ENCODE measurements at places on chromosomes 12 and 14. TPM values are rescaled to one million over a fixed set of nuclear protein-coding genes. Genes with fewer than 3 reads are reported as not detected.
A peak's percentile ranks its signal among the peaks of the same experiment; 100 is the strongest.

DNA sequence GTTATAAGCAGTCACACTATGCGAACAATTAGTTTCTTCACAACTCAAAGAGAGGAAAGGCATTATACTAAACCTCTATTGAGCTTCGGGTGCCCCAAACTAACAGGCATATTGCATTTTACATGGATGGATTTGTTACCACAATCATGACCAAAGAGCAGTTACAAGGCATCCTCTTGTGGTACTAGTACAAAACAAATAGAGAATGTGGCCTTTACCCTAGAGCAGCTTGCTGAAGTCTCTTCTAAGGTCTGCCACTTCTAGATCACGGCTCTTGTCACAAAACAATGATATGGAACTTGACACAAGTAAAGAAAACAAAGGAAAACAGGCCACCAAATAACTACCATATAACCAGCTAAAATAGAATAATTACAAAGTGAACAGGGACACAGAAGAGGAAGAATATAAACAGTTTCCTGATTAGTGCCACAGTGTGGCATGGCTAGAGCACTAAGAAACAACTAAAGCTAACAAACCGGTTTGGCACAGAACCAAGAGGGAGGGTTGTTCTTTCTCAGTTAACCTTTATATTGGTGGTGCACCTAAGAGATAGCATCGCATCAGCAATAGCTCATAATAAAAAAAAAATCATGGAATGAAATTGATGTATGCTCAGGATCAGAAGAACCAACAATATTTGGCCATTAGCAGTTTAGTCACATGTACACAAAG is 209.7 kb upstream of the ATP2B1 start:
- DNase-seq, result no peak

GRCh38 chr14:77914073-77914721 is 114.3 kb downstream of the ADCK1 start:
- no peak for DNase-seq

DNA sequence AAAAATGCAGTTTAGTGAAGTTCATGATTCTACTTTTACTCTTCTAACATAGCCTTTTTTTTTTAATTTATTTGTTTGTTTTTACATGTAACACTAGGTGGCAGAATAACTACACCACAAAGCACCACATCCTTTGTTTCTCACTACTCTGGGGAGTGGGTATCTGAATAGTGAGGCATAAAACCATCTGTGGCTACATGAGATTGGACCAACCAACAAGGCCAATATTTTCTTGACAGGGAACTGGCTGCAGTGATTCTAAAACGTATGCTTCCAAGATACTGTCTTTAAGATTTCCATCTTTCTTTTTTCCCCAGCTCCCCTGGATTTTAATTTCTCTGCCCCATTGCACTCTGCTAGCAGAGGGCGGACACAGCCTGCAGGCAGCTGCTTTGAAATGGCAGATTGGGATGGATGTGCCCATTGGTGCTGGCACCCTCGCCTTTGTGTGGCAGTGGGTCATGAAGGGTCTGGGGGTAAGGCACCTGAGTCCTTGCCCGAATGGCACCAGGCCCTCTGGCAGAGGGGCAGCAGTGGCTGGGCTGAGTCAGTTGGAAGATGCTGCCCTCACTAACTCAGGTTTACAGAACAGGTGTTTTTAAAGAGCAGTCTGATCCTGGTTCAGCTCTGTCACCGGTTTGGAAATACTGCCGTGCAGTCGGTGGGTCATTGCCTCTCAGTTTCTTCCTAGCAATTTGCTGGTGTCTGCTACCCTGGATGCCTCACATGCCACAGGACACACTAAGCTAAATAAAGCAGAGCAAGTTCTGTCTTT is 429.1 kb downstream of the RAD51B start:
- peak; percentile 83 for DNase-seq

GRCh38 chr14:104161602-104162367 is 23.4 kb downstream of the KIF26A start:
- DNase-seq, result no peak

GRCh38 chr14:68676511-68676943 is 116.3 kb downstream of the ZFP36L1 start:
- DNase-seq, result no peak

- DNase-seq, result no peak
Measured at GRCh38 chr14:55451398-55451797, 11.0 kb upstream of the TBPL2 start.

- peak; percentile 80 for DNase-seq
Measured at GRCh38 chr14:54579621-54580020, 12.7 kb downstream of the SAMD4A start.

- DNase-seq, result peak; percentile 10
Measured at GRCh38 chr14:77903221-77903620, 103.3 kb downstream of the ADCK1 start.

DNA sequence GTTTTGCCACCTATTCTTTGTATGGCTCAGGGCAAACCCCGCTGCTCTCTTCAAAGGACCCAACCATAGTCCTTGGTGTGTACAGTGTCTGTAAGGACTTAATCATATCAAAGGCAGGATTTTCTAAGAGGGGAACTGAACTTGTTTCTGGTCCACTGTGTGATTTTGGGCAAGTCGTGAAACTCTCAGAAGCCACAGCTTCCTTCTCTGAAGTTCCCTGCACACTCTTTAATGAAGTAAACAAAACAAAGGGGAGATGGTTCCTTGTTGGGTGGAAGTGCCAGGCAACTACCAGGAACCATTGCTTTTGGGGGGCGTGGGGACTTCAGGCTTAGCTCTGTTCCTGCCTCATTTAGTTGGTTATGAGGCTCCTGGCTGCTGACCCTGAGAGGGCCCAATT is 152.4 kb downstream of the VRK1 start:
- no peak for DNase-seq

DNA sequence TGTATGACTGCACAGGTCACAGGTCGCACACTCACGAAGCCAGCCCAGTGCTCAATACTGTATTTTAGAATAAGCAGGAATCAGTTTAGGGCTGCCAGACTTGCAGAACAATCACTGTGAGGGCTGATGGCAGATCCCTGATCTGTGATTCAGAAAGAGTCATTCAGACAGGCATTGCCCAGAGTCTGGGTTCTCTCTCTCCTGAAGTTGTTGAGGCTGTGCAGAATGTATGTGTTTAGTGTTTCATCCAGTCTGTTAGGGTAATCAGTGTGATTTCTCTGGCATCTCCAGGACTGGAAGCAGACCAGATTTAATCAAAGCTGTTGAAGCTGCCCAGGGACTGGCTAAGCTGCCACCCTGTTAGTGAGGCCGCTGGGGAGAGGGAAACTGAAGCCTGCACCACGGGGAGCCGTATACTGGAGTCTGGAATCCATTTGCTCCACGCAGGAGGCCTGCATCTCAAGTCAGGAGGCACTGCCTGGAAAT is 69.3 kb downstream of the ETV6 start:
- peak; percentile 58 for DNase-seq

- no peak for DNase-seq
Measured at GRCh38 chr12:43789941-43790340, 16.2 kb downstream of the TWF1 start.

- no peak for DNase-seq
Measured at GRCh38 chr12:109871668-109872314, 8.6 kb downstream of the GLTP start.

DNA sequence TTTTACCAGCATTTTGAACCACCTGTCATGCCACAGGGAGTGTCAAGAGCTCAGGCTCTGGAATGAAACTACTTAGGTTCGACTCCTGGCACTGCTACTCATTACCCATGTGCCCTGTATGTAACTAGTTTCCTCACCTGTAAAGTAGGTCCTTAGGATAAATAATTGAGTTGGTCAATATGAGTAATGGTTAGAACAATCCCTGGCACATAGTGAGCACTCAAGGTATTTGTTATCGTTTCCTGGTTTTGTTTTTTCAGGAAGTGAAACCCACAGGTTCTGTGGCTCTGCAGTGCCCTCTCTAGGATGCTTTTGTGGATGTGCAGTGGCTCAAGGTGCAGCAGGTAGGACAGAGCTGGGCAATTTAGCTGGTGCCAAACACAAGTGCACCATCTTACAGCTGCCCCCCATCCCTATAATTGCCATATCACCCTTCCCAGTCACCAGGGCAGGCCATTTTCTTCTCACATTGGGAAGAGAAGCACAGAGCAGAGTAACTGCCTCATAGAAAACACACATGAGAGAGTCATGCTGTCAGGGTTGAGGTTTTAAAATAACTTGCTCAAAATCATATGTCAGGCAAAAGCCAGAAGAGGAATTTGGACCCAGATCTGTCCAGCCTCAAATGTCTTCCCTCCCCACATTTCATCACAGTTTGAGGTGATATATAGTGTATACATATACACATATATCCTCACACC is 297.5 kb downstream of the RPAP3 start:
- no peak for DNase-seq

GRCh38 chr14:68939181-68939892 is 39.8 kb downstream of the ACTN1 start:
- peak; percentile 60 for DNase-seq

DNA sequence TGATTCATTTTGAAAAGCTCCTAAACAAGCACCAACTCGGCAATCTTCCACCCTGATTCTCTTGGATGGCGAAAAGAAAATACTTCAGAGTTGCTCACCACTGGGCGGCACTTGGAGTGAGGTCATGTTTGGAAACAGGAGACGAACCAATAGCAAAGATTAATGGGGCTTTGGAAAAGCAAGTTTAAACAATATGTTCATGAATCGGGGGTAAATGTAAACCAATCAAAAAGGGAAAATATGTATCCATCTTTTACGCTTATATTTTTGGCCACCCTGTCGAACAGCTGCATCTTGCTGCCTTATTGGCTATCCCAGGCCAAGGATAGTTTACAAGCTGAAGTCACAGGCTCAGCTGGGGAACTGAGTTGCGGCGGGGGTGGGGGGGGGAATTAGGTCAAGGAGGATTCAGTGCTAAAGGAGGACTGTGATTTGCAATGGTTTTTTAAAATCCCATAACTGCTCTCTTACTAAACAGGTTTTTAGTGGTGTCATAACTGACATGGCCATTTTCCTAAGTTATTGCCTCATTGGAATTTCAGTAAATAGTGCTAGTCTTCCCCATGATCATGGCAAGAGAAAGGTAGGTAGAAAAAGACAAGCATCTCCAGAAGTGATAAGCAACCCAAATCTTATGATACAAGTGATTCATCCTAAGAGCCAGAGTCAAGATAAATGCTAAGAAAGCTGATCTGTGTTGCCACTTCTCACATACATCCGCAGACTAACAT is 210.6 kb downstream of the PHLDA1 start:
- peak; percentile 55 for DNase-seq

- DNase-seq, result no peak
Measured at GRCh38 chr12:71948390-71948789, 9.7 kb downstream of the TPH2 start.

GRCh38 chr14:35247777-35248475 is 44.3 kb upstream of the PSMA6 start:
- peak; percentile 21 for DNase-seq

- no peak for DNase-seq
Measured at GRCh38 chr12:50579757-50580267, 75.0 kb downstream of the DIP2B start.

DNA sequence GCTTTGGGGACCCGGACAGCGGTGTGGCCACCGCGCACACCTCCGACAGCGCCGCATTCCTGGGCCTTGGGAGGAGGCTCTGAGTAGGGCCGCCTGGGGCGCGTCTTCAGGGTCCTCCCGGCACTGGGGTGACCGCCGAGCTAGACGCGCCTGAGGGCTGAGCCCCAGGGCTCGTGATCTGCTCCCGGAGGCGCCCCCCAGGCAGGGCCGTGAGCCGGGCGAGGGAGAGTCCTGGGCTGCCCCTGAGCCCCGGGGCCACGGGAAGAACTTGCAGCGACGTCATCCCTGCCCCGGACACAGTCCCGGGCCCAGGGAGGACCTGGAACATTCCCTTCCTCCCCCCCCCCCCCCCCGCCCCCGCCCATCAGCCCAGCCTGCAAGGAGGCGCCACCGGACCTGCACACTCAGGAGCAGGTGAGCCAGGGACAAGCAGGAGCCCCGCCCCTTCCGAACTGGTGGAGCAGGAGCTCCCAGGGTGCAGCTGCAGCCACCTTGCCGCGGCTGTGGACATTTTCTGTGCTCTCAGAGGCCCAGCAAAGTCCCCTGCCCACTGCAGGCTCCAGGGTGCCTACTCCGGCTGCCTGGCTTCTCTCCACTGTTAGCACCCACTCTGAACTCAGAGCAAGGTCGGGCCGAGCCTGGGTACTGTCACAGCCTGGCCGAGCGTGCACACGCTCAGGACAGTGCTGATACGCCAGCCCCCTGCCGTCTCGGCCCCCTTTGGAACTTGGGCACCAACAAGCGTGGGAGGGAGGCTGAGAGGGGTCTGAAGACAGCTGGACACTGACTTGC is 50.7 kb downstream of the A2M start:
- DNase-seq, result peak; percentile 13

- peak; percentile 21 for DNase-seq
Measured at GRCh38 chr14:21868442-21869046, 194.9 kb upstream of the OR4E1 start.

- peak; percentile 16 for DNase-seq
Measured at GRCh38 chr14:101733211-101733610, 28.3 kb upstream of the PPP2R5C start.

DNA sequence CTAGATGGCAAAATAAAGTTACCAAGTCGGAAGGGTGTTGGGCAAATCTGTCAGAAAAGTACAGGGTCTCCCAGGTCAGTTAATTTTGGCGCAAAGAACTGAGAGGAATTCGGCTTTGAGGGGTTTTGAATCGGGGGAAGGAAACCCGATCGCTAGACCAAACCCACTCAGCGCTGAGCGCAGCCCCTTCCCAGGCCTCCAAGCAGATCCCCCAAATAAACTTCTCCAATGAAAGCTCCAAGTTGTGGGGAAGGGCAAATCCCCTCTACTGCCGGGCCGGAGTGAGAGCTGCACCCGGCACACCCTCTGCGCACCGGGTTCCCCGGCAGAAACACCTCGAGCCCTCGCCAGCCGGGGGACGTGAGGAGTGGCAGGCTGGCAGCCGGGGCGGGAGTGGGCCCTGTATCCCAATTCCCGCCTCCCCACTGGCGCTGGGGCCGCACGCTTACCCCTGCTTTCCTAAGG is 441 bp downstream of the E2F7 start:
- no peak for DNase-seq

GRCh38 chr12:110613071-110613770 is 708 bp upstream of the TCTN1 start:
- DNase-seq, result no peak

GRCh38 chr12:95805864-95806671 is 15.5 kb upstream of the NTN4 start:
- peak; percentile 86 for DNase-seq

DNA sequence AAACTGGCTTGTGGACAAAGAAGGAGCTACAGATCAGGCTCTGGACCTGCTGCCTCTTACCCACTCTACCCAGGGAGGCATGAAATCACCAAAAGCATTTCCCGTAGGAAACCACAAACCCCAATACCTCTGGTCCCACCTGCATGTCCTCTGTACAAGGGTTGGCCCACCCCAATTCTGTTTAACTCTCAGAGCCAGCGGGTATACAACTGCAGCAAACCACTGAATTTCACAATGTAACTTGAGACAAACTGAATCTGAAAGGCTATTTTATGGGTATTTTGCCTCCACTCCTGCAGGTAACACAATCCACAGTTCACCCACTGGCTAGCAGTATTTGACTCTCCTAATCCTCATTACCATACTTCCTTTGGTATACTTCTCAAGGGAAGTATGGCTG is 16.5 kb downstream of the SIX1 start:
- no peak for DNase-seq

Gene CLMN
- total RNA-seq, result 0.43 TPM

Gene GON7
- total RNA-seq, result 10.6 TPM

Gene PRB2
- not detected for total RNA-seq

Gene TMEM116
- 5.5 TPM for total RNA-seq

Gene KRT2
- total RNA-seq, result not detected

Gene CCDC175
- not detected for total RNA-seq

Gene LIN7A
- 10.4 TPM for total RNA-seq

Gene MIA2
- 14.5 TPM for total RNA-seq

Gene SERPINA12
- total RNA-seq, result not detected

Gene OR6C76
- not detected for total RNA-seq

Gene MAP1LC3B2
- total RNA-seq, result 0.43 TPM
